Cerebellar nuclear complex (tissue), 1 donor: ENCODE measurements at places on chromosomes 1 and 21.

- DNase-seq = no peak
Measured at GRCh38 chr1:30840904-30841598, 67.5 kb downstream of the SDC3 start.

DNA sequence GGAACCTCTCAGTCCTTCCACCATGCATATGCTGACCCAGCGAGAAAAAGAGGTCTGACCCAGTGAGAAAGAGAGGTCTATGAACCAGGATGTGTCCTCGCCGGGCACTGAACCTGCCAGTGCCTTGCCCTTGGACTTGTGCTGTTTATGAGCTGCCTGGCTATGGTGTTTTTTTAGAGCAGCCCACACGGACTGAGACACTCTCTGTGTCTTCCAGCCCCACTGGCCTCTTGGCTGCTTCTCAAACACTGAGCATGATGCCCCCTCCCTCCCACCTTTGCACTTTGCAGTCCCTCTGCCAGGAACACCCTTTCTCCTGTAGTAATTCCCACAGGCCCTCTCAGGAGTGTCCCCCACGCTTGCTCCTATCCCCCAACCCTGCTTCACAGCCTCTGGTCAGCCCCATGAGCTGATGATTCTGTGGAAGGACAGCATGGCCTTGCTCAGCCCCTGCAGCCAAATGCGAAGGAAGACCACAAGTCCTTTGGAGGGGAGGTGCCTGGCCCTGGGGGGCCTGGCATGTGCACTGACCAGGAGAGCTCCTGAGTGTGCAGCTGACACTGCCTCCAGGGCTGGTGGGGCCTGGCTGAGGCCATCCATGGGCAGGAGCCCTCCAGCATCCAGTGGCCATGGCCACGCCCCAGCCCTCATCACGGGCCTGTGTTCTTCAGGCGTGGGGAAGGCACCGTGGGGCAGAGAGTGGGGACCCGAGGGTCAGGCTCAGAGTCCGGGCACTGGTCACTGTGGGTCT, 23.8 kb downstream of the WNT3A start:
- no peak for DNase-seq

DNA sequence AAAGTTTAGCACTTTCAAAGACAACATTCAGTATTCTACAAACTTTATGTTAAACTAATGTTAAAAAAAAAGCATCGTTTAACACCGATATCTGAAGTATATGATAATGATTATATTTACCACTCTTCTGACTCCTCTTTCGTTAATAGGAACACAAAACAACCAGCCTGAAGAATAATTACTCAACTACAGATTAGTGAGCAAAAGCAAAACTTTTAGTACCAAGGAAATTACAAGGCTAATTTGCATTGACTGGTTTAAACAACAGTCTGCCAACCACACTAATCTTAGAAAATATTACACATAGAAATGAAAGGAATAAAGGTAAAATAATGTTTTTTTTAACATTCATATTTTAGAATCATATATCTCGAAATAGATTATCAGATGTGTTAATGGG, 500.7 kb downstream of the LMO4 start:
- DNase-seq = no peak

DNA sequence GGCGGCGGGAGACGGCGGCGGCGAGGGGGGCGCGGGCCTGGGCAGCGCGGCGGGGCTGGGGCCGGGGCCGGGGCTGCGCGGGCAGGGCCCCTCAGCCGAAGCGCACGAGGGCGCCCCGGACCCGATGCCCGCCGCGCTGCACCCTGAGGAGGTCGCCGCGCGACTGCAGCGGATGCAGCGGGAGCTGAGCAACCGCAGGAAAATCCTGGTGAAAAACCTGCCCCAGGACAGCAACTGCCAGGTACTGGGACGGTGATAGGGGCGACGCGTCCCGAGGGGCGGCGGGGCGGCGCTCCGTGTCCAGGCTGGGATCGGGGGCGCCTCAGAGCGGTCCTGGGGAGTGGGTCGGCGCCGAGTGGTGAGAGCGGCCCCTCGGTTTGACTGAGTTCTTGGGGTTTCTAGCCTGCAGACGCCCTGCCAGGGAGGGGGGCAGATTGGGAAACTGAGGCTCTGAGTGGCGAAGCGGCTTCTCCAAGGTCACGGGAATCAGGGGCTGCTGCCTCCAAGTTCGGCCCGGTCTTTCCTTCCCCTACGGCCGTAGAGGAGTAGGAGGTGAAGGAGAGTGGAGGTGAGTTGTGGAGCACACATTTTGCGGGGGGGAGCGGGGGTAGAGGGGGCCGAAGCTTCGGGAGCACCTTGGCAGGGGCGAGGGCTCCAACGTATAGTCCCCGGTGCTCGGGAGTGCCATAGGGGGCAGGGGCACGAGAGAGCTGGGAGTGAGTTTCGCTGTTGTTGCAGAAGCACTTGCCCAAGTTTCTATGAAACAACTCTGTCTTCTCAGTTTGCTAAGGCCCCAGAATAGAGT, 508 bp downstream of the RAVER2 start:
- DNase-seq = no peak

DNA sequence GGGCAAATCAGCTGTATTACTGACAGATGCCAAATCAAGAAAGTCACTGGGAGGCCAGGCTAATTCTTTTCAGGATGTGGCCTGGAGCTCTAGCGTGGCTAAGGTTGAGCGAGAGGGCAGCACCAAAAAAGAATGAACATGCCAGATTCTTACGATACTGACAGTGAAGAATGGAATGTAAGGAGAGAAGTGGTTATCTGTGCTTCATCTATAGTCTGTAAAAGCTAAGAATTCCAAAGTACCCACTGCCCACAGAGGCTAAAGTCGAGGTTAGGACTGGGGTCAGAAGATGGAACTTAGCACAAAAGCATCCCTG, 32.7 kb downstream of the TFAP2E start:
- no peak for DNase-seq

- peak; percentile 65 for DNase-seq
Measured at GRCh38 chr1:117565745-117566455, 39.9 kb upstream of the TENT5C start.

GRCh38 chr1:173663159-173663558, 6.5 kb downstream of the ANKRD45 start:
- DNase-seq = no peak

- no peak for DNase-seq
Measured at GRCh38 chr21:40830836-40831235, 16.1 kb downstream of the DSCAM start.

GRCh38 chr1:28208818-28209441, 23.9 kb downstream of the DNAJC8 start:
- DNase-seq = no peak

- DNase-seq = no peak
Measured at GRCh38 chr1:29283804-29284195, 47.5 kb downstream of the PTPRU start.

- DNase-seq = no peak
Measured at GRCh38 chr1:239744851-239745250, 346.8 kb upstream of the FMN2 start.

- DNase-seq = no peak
Measured at GRCh38 chr1:26690576-26691031, 5.2 kb upstream of the ARID1A start.

DNA sequence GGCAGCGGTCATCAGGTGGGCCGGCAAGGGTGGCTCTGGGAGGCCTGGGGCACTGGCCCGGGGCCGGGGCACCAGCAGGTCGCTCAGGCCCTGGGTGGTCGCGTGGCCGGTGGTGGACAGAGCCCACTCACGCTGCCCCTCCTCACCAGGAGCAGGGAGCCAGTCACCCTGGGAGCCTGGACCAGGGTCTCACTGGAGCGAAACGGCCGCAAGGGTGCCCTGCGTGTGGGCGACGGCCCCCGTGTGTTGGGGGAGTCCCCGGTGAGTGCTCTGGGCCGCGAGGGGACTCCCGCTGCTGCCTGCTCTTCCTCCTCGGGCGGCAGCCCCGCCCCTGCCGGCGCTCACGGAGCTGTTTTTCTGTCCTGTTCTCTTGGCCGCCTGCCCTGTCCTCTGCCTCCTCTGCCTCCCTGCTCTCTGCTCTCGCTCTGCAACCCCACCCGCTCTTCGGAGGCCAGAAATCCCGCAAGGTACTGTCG, 23.5 kb downstream of the RNF223 start:
- DNase-seq = no peak

DNA sequence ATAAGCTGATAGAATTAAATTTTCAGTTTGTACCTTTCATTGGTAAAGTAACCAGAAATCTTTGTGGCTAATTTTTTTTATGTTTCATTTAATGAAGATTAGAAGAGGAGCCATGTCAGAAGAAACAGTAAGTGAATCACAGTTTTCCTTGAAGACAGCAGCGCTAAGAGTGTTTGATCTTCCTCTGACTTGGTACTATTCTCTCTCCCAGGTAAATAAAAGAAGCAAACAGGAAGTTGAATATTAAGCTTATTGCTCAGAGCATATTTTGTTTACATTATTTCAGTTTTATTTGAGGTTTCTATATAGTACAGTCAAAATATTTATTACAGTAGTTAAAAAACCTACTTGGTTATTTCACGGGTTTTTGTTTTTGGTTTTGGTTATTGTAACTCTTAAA, 3.7 kb downstream of the MIGA1 start:
- DNase-seq = no peak

- no peak for DNase-seq
Measured at GRCh38 chr1:161735837-161736236, 13.7 kb upstream of the DUSP12 start.

DNA sequence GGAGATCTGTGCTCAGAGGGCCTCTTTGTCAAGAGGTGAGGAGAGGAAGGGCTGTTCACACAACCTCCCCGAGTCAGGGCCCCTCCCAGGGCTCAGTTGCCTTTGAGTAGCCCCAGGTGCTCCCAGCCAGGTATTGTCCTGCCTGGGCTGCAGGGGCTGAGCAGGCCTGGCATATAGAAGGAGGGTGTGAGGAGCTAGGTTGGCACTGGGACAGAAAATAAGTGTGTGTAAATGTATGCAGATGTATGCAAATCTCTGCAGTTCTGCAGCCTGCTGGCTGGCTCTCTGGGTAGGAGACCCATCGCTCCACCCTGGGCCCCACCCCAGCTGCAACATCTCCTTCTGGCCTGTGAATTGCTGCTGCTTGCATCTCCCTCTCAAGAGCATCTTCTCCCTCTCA, 52.4 kb downstream of the NAV1 start:
- DNase-seq = no peak

DNA sequence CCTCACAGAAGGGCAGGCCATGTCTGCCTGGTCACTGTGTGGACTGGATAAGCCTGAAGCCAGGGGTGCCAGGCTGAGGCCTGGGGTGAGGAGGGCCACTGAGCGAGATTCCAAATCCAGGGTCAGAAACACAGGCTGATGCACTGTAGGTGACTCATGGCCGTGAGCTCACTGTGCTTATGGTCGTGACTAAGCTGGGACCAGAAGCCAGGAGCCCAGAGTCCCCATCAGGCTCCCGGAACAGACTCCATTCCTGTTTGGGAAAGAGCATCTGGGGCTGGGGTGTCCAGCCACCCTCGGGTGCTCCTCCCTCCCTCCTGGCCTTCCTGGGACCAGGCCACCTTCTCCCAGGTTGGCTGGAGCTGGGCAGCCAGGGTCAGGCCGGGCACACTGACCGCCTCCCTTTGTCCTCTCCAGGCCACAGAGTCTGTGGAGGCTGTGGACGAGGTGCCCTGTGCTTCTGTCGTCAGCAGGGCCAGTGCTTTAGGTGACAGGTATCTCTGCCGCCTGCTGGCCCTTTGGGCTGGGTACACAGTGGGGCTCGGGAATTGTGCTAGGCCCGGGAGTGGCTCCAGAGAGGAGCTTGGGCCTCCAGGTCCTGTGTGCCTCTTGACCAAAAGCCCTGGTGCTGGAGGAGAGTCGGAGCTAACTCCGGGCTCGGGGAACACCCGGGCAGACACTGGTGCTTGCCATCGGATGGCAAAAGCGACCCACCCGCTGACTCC, 36.7 kb downstream of the AJAP1 start:
- DNase-seq = no peak

GRCh38 chr1:46806196-46807020, 7.6 kb downstream of the CYP4B1 start:
- DNase-seq = no peak

DNA sequence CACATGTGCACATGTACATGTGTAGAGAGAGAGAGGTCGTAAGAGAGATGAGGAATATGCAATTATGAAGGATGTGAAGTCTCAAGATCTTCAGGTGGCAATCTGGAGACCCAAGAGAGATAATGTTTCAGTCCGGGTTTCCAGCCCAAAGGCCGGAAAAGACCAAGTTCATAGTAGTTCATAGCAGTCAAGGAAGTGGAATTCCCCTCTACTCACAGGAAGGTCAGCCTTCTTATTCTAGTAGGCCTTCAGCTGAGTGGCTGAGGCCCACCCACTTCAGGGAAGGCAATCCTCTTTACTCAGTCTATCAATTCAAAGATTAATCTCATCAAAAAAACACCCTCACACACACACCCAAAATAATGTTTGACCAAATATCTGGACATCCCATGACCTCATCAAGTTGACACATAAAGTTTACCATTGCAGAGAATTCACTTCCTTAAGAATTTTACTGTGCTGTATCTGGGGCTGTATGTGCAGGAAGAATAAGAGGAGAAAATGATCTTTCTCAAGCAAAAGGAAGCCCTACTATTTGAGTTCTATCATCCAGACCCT, 114.6 kb downstream of the TNFSF18 start:
- no peak for DNase-seq

GRCh38 chr1:191662051-191662450, 496.2 kb upstream of the RGS18 start:
- no peak for DNase-seq
